ENCODE measurements at places on chromosomes 1 and 21.

GRCh38 chr1:18955441-18956192 lies 859 bp downstream of the IFFO2 start:
- DNase-seq: peak; percentile 55

DNA sequence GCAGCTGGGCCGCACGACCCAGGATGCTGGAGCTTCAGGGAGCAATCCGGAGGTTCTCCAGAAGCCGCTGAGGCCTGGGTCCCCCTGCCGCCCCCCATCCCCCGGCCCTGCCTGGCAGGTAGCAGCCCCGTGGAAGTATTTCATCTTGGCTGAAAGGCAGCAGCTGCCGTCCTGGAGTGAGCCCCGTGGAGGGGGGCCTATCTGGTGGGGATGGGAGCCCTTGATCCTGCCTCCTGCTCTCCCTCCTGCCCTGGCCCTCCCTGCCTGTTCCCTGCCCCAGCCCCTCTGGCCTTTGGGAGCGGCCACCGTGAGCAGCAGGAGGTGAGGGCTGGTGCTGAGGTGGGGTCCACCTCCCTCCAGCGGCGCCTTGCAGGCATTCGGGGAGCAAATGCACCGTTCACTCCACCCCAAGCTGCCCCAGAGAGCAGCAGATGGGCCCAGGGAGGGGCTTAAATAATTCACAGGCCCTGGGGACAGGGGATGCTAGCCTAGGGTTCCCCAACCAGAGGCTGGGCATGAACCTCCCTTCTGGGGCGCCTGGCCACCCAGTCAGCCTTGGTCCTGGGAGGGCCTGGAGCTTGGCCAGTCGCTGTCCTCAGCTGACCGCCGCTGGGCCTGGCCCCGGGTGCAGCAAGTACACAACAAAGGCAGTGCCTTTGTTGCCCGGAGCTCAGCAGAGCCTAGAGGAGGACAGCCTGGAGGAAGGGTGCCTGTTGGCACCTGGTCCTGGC lies 23.7 kb upstream of the PLCH2 start:
- peak; percentile 9 for DNase-seq

GRCh38 chr1:77796695-77797405 lies 17.4 kb downstream of the MIGA1 start:
- no peak for DNase-seq

DNA sequence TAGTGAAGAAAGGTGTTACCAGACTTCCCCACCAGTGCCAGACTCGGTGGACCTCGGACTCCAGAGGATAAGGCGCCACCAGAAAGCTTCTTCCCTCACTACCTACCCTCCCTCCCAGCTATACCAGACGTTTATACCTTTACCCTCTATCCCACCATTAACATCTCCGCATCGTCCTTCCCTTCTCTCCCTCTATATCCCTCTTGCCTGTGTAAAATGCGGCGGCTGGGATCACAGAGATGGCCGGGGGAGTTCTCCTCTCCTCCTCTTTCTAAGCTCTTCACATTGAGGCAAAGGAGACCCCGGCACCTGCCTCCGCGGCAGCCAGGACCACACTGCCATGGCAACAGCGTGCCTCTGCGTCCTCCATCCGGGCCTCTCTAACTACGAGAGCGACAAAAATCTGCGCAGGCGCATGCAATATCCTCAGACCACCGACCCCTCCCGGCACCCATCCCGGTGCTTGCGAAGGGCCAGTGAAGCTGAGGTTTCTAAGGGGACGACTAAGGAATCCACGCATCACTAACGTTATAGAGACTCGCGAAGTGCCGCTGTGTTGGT lies at the start of gene CCDC181:
Gene CCDC181 (minus strand): TSS at position 394 of the 561 bp plus-strand sequence. CDS start 2,547 bp downstream, outside the sequence.
- peak; percentile 76 for DNase-seq

DNA sequence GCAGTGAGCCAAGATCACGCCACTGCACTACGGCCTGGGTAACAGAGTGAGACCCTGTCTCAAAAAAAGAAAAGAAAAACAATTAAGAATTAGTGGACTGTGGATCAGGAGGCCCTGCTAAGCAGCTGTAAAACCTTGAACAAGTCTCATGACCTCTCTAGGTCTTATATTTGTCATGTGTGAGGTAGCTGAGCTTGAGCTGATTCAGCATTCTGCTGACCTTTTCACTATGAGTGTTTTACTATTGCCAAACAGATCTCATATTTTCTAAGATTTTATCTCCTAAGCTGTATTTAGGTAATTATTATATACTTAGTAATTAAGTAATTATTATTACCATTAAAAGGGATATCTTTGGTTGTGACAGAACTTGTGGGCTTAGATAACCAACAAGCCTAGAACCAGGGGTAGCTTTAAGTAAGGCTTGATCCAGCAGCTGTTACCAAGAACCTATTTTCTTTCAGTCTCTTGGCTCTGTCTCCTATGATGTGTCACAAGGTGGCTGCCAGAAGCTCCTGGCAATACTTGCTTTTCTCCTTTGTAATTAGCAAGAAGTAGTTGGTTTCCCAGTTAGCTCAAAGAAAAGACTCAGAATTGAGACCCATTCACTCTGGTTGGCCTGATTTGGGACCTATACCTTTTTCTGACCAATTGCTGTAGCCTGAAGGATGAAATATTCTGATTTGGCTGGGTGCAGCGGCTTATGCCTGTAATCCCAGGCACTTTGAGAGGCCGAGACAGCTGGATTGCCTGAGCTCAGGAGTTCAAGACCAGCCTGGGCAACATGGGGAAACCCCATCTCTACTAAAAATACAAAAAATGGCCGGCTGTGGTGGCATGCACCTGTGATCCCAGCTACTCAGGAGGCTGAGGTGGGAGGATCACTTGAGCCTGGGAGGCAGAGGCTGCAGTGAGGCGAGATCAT lies 8.5 kb upstream of the ZC3H12A start:
- DNase-seq: no peak

DNA sequence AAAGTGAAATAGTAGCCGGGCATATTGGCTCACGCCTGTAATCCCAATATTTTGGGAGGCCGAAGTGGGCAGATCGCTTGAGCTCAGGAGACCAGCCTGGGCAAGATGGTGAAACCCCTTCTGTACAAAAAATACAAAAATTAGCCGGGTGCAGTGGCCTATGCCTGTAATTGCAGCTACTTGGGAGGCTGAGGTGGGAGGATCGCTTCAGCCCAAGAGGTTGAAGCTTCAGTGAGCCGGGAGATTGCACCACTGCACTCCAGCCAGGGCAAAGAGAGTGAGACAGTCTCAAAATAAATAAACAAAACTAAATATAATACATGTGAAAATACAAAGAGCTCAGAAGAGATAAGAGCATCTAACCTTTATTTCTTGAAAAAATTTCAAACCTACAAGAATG lies 2.3 kb upstream of the MSTO1 start:
- no peak for DNase-seq

DNA sequence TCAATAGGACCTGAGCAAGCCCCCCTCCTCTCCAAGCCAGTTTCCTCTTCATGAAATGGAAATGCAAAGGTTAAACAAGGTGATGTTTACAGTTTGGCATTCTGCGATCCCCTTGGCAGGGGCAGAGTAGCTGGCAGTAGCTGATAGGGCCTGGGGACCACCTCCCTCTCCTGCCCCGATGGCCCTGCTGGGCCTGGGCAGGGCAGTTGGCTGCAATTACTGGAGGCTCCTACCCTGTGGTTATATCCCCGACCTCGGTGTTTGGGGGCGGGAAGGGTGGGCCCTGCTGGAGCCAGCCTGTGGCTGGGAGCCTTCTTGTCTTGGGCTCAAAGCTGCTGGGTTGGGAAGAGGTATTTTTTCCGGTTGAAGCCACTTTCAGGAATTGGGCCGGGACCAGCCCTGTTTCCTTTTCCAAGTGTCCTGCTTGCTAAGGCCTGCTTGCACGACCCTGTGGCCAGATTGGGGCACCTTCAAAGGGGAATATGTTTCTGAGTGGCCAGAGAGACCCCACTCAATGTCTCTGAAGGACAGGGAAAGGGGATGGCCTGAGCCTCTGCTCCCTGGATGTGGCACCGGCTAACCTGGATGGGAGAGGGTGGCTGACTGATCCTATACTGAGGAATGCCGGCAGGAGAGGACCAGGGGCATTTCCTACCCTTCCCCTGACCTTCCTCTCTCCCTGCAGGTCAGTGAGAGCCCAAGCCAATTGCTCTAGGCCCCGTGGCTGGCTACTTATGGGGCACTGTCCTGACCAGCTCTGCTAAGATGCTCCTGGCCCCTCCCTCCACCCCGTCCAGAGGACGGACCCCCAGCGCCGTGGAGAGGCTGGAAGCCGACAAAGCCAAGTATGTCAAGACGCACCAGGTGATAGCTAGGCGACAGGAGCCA lies 1.9 kb downstream of the FAM110D start:
- DNase-seq: no peak

DNA sequence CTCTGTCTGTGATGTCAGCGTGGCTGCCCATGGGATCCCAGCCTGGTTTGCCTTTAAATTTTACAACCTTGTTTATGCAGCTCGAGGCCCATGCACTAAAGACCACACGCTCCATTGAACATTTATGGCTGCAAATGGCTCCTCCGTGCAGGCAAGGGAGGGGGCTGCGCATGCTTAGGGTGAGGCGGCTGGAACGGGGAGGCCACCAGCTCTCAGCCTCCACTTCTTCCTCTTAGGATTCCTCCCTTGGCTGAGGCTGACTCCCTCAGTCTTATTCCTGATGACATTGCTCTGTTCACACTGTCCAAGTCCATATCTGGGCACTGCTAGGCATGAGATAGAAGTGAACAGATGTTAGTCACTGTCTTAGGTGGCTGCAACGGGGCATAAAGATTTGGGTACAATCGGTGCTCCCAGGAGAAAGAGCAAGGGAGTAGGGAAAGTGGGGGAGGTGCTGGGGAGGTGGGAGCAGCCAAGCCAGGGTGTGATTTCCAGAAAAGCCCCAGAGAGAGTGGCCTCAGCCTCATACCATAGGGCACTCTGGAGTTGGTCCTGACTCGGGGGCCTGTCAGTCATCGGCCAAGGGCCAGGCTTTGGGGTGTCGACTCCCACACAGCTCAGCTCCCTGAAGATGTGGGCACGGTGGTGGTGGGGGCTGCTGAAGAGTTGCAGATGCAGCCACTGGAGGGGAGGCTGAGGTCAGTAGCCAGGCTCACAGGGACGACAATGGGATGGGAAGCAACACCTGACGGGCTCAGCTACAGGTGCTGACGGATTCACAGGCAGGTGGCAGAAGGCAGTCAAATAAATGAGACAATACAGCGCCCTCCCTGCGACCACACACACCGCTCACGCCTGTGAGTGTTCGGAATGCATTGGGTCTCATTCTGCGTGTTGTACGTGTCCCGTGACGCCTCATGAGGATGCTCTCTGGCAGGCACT lies 37.3 kb upstream of the ACTL8 start:
- DNase-seq: peak; percentile 17

DNA sequence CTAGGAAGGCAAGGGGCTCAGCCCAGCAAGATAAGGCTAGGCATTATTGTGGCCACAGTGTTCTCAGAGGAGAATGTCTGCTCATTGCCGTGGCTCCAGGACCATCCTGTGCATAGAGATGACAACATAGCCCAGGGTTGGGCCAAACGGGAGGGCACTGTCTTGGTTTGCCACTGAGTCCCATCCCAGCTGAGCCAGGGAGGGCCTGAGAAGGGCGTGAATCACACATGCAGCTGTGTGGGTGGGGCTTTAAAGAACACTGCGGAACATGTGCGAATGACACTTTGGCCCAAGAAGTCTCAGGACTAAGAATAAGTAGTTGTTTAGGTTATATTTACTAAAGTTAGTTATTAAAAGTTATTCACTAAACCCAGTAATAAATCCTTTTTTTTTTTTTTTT lies 18.5 kb downstream of the CHAF1B start:
- no peak for DNase-seq

DNA sequence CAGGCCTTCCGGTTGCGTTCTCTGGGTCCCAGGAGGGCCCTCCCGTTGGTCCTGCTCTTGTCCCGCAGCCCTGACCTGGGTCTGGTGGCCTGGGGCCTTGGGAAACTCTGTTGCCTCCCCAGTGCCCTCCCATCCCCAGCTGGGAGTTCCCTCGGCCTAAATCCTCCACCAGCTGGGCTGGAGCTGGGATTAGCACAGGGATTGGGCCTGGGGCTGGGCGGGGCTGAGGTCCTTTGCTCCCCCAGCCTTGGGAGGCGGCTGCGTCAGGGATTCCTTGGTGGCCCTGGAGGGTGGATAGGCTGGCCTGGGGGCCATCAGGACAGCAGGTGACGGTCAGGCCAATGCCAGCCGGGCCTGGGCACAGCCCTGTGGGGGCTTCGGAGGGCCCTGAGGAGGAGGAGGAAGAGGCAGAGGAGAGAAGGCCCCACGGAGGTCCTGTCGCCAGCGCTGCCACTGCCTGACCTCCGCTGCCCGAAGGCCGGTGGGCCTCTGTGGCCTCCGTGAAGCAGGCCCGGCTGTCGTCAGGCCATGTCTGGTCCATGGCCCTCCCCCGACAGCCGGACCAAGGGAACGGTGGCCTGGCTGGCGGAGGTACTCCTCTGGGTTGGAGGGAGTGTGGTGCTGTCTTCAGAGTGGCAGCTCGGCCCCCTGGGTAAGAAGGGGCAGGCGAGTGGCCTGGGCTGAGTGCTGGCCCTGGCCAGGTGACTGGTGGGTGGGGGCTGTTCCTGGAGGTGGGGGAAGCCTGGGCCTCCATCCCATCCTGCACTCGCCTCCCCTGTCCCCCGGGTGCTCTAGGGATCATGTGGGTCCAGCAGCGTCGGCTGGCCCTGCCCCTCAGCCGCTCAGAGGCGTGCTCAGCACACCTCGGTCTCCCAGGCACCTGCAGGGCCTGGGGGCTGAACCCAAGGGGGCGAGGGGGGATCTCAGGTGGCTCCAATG lies at the start of gene PLCH2:
Gene PLCH2 (plus strand): TSS at position 229 of the 939 bp plus-strand sequence. CDS start 300 bp downstream, at position 529.
- DNase-seq: no peak

DNA sequence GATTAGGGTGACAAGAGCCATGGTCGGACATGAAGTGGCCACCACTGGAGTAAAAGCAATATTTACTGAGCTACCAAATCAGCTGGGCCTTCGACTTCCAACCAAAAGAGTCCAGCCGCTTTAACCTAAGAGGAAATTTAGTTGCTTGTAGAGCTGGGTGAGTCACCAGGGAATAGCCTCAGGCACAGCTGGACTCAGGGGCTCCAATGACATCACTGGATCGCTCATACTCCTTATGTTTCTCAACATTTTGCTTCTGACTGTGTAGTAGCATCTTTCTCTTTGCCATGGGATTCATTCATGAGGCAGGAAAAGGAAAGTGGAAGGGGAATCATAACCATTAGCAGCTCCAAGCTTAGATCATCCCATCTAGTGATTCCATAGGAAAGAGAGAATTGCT lies 664.4 kb downstream of the MATN1 start:
- peak; percentile 92 for DNase-seq

Data from kidney tubule cell (primary cell).